ENCODE measurements at places on chromosomes 2 and 18.

GRCh38 chr18:50158866-50159653 is 35.9 kb downstream of the MYO5B start:
- no peak for DNase-seq

DNA sequence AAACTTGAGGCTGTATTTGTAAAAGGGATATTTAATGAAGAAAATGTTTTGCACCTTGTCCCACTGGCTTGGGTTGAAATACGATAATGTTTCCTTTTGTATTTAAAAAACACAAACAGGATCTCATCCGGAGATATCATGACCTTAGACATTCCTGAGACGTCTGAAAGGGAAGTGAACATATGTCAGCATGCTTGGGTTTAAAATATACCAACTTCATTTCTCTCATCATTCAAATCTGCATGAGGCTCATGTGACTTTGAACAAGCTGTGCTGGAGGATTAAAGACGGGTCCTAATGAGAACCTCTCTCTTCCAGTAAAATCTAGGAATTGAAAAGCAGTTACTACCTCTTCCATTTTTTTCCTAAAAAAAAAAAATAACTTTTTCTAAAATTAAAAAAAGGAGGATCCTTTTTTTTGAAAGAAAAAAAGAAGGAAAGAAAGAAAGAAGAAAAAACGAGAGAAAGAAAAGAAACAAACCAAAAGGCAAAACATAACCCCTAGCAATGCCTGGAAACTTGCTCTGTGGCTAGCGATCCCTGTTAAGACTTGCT is 106.8 kb upstream of the ZFP36L2 start:
- no peak for DNase-seq

DNA sequence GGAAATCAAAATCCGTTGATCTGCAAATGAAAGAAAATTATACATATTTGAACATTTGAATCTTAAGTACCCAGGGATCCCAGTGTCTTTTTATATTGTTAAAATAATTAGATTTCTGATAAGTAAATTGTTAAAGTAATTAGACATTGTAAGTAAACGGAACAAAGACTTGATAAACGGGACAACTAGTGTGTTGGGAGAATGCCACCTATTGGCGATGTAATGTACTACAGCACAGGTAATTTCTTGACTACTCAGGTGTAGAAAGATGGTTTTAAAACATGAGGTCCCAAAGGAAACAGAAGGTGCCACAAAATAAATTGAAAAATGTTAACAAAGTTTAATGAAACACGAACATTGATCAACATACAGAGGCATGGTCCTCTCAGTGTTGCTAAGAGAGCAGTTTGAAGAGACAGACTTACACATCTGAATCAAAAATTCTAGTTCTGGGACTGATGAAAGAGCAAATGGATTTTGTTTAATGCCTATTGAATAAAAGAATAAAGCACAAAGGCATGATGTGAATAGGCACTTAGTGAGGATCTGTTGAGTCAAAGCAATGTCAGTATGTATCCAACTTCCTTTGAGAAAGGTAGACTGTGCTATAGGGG is 103.4 kb upstream of the RASGRP3 start:
- DNase-seq: peak; percentile 33

GRCh38 chr2:34831096-34831495 is 1232.0 kb upstream of the FAM98A start:
- DNase-seq: no peak

- no peak for DNase-seq
Observed at GRCh38 chr18:22974707-22975106, 41.6 kb downstream of the RBBP8 start.
